Muscle of back (tissue), 13 donors: ENCODE measurements at places on chromosomes 4 and X. TPM values are rescaled to one million over a fixed set of nuclear protein-coding genes. Genes with fewer than 3 reads are reported as not detected.

- DNase-seq = peak; percentile 30
Measured at GRCh38 chr4:54941994-54942552, 183.3 kb downstream of the KDR start.

- no peak for DNase-seq
Measured at GRCh38 chr4:156158747-156159146, 205.1 kb upstream of the CTSO start.

Gene DRD5
- 0.51 TPM for polyA plus RNA-seq

Gene MAGED4B
- 52.0 TPM for polyA plus RNA-seq

Gene GPM6B
- 20.3 TPM for polyA plus RNA-seq
